ENCODE measurements at places on chromosomes 4 and X.

DNA sequence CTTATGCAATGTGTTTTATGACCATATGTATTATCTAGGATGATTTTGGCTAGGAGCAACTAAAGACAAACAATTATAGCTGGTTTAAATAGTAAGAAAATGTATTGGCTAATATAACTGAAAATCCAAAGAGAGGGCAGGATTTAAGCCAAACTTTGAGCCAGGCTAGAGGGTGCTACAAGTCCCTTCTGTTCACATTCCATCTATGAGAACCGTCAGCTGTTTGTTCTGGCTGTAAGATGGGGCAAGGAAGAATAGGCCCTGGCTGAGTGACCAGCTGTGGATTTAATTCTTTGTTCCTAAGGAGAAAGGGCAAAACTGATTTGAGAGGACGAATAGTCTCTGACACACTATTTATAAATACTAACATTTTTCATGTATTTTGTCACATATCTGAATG lies 79.2 kb upstream of the UGT8 start:
- no peak for DNase-seq

DNA sequence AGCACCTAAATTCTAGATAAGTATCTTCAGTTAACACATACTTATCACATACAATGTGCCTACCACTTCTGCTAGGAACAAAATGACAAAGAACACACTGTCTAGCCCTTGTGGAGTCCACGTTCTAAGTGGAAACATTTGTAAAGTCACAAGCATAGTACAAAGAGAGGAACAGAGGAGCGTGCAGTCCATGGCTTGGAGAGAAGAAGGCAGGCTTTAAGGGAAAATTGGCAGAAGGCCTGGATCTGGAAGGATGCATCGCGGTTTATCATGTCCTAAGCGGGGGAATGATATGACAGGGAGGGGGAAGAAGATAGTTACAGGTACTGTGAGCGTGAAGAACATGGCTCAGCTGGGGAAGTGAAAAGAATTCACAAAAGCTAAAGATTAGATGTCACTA lies 218.0 kb downstream of the PRDM5 start:
- DNase-seq: no peak

DNA sequence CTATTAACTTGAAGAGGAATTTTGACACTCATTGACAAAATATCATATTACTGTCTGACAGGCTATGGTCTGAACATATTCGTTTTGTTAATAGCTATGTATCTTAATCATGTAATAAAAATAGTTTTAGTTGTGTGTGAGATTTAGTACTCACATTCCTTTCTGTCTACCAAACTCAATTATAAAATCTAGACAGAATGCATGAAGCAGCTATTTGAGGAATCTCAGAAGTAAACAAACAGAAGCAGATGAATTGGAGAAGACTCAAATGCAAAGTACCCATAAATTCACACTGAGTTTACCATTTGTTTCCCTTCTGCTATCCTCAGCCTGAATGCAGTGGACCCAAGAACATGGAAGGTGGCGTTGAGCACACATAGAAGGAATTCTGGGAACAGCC lies 841.6 kb upstream of the AADAT start:
- DNase-seq: no peak

DNA sequence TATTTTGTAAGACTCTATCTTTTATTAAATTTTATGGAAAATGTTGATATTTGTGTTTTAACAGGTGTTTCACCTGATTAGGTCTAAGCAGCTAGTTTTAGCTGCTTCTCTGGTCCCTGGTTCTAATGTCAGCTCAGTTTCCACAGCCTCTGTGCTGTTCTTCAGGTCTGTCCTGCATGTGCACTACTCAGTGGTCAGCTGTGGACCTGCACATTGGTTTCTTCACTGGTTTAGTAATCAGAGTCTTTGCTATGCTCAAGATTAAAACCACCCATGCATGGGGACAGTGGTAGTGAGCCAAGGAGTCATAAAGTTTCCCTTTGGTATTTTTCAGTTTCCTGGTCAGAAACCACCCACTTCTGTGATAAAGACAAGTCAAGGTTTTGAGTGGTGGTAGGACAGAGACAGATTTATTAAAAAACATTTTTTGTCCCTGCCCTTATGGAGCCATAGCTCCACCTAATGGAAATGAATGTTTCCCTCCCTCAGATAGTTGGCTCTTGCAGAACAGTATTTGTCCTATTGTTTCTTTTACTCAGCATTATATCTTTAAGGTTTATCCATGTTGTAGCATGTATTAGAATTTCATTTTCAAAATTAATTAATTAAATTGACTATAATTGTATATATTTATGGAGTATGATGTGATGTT lies 36.8 kb upstream of the VBP1 start:
- DNase-seq: no peak

- no peak for DNase-seq
Observed at GRCh38 chrX:7948483-7948882, 21.3 kb upstream of the PNPLA4 start.

DNA sequence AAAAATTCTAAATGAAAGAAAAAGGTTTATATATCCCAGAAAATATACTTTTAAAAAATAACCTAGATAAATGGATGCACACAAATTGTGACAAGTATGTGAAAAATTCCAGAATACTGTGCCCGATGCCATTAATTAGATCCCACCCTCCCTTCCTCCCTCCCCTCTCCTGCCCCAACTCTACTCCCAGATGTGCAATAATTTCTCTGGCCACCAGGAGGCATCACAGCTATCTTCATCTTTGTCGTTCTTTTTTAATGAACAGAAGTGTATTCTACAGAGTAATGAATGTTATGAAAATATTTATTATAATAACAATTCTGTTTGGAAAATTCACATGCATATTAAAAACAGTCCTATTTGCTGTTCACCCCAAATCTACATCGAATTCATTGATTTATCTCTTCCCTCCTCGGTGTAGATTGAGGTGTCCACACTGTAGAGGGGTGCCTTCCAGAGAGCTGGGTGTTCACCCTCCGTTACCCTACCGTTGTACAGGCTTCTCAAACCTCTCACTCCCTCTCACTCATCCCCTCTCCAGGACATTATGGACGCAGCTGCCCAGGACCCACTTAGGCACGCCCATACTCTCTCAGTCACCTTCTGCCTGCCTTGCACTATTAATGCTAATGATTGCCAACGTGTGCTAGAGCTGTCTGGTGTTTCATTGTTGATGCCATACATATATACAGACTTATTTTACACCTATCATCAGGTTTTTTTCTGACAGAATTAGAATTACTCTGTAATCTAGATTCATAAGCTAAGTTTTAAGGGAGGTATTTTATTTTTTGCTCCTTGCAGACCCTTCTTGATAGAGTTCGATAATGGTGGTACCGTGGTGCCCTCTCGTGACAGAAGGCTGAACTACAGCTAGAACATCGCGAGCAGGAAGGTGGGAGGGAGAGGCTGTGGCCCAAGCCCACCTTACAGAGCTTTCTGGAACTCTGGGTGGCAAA lies 14.1 kb downstream of the RAB40AL start:
- DNase-seq: peak; percentile 2

DNA sequence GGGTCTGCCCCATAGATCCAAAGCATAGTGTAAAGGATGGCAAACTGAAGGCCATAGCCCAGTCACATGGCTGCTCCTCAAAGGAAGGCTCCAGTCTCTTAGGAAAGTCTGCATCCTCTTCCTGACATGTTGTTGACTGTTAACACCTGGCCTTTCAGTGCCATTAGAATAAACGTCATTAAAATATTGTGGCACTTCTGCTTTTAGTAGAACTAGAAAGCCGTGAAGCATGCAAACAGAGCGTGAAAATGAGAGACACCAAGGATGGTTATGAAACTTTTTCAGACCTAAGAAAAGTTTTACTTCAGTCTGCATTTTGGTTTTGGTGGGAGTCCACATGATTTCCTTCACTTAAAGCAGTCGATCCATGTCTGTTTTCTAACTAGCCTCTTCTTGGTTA lies 41.1 kb upstream of the AFF2 start:
- no peak for DNase-seq

- no peak for DNase-seq
Observed at GRCh38 chr4:113212613-113213012, 163.2 kb downstream of the ANK2 start.

- DNase-seq: no peak
Observed at GRCh38 chr4:19752599-19752998, 499.1 kb upstream of the SLIT2 start.

DNA sequence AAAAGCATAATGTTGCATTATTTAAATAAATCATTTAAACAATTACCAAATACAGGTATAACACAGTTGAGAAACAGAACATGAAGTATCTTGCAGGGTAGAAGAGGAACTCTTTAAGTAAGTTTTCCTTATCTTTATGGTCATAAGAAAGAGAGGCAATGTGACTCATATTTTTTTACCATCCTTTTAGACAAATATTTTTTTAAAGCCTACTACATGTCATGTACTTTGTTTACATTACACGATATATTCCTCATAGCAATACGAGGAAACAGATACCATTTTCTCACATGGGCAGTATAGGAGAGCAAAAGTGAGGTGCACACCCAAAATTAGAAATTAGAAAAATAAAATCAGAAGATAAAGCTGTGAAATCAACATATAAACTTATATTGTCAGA lies 49.3 kb upstream of the EPHA5 start:
- no peak for DNase-seq

DNA sequence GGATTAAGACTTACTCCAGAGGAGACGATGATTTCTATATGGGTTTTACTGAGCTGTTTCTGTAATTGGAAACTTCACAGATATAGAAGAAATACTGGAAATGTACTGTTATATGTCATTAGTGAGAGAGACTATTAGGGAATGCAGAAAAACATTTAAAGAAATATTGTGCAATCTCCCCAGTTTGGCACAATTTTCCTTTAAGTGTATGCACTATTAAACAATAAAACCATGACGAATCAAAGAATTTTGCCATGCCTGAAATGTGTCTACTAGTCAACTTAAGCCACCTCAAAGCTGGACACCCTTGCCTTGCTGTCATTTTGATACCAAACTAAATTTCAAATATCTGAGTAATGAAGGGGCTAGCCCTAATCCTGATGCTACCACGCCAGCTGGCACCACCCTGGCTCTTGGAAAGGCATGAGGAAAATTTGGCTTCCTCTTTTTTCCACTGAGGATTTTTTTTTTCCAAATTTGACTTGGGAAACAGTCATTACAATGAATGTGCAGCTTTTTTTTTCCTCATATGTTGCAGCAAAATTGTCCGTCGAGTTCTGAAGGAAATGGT lies 36.1 kb downstream of the MTTP start:
- DNase-seq: no peak

DNA sequence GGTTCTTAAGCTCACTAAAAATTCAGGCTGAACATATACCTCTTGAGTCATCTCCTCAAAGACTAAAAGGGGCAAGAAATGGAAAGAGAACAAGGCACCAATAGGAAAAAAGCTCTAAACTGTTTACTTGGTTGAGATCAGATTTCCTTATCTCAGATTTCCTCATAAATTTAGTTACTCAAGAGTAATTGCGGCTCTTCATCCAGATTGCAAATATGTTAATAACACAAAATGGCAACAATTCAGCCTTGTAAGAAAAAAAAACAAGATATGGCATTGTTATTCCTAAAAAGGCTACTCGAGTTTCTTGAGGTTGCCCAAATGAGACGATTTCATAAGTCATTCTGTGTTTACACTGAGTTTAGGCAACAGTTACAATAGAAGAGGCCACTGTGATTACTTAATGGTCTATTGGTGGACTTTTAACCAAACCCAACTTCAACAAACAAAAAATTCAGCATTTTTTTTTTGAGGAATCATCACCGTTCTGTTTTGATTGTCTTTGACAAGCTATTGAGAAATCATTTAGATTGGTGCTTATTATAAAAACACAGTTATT lies 97.9 kb upstream of the PDHA1 start:
- DNase-seq: no peak

DNA sequence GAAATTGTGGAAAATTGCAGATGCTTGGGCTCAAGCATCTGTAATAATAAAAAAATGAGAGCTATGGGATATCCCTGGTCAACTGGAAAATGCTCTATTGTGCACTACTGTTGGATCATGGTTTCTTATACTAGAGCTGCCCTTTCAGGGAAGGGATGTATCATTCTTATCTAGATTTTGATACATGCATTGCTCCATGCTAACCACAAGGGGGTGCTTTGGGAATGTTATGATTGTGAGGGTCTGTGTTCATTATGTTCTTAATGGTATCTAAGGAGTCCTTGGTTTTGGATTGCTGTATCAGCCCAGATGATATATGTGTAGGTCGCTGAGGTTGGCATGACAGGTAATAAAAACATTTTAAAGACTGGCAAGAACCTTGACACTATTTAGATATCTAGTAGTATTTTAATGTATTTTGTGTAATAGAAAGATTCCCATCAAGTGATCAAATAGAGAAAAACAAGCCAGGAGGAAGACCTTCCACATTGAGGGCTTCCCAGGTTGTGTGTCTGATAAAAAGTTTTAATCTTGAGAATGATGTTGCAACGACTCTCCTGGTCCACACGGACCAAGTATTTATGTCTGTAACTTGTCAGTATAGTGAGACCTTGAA lies 49.2 kb upstream of the TLR2 start:
- DNase-seq: no peak

DNA sequence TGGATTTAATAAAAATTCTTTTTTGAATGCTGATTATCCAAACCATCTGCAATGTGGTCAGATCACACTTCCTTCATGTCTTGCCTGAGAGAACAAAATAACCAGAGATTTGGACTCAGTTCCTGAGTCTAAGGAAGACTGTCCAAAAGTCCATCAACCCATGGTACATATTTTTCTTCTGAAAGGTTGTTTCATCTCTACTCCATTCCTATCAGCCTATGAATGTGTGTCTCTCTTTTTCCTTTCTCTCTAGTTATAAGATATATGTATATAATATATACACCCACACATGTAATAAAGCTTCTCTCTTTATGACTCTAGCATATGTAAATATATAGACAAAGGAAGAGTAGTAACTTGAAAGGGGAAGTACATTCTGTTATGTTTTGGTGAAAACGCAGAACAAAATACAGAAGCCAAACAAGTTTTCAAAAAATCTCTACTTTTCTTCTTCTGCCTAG lies 226.9 kb downstream of the ARHGAP24 start:
- DNase-seq: no peak

GRCh38 chr4:67342291-67342690 lies 203.0 kb downstream of the CENPC start:
- DNase-seq: no peak

- no peak for DNase-seq
Observed at GRCh38 chr4:103307453-103308247, 109.5 kb upstream of the CENPE start.

DNA sequence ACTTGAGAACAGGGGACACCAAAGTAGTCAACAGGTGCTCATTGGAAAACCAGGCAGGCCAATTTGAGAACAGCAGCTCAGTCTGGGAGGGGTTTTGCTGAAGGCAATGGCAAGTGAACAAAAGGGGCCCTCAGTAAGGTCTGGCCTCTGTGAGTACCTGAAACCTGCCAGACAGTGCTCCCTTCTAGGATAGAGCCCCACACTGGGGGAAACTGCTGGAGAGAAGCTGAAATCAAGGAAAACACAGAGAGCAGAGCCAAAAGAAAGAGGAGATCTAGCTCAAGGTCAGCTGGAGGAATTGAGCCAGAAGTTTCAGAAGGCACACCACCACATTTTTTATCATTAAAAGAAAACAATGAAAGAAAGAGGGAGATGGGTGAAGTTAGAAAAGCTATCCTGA lies 28.2 kb downstream of the PNMA6E start:
- no peak for DNase-seq
